T-helper 17 cell (primary cell): ENCODE measurements at places on chromosomes 5 and 9. TPM values are rescaled to one million over a fixed set of nuclear protein-coding genes. Genes with fewer than 3 reads are reported as not detected.
A peak's percentile ranks its signal among the peaks of the same experiment; 100 is the strongest.

PCDHA9 gene
- total RNA-seq = not detected

- H3K4me3 ChIP-seq = no peak overlapping the region
- H3K4me1 ChIP-seq = peaks cover 4% of the 10 kb centered on the region
- no peak overlapping the region for H3K27ac ChIP-seq
- no peaks in the 10 kb centered on the region for H3K36me3 ChIP-seq
These were observed 12.3 kb upstream of the SUSD1 start for GRCh38 chr9:112187404-112187803.

- H3K27ac ChIP-seq = no peak overlapping the region
- peaks cover 5% of the 10 kb centered on the region for H3K4me1 ChIP-seq
- no peak overlapping the region for H3K4me3 ChIP-seq
These were observed 2.3 kb downstream of the HAPLN1 start for GRCh38 chr5:83718195-83718825.

DNA sequence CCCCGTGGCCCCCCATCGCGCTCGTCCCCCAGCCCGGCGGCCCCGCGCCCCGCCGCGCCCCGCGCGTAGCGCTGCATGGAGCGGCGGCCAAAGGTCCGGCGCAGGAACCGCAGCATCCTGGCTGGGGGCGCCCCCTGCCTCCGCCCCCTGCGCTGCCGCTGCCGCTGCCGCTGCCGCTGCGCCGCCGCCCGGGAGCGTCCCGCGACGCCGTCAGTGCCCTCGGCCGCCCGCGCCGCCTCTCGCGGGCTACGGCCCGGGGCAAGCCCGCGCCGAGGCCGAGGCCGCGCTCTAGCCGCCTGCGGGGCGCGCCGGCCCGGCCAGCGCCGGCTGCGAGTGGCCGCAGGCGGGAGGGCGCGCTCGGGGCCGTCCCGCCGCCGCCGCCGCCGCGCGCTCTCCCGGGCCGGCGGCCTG is 523 bp downstream of the EPB41L4B start:
- peaks cover 8% of the 10 kb centered on the region for H3K36me3 ChIP-seq
- H3K4me3 ChIP-seq = no peak overlapping the region
- no peak overlapping the region for H3K27ac ChIP-seq
- peaks cover 69% of the 10 kb centered on the region for H3K27me3 ChIP-seq
- H3K4me1 ChIP-seq = peaks cover 4% of the 10 kb centered on the region

DNA sequence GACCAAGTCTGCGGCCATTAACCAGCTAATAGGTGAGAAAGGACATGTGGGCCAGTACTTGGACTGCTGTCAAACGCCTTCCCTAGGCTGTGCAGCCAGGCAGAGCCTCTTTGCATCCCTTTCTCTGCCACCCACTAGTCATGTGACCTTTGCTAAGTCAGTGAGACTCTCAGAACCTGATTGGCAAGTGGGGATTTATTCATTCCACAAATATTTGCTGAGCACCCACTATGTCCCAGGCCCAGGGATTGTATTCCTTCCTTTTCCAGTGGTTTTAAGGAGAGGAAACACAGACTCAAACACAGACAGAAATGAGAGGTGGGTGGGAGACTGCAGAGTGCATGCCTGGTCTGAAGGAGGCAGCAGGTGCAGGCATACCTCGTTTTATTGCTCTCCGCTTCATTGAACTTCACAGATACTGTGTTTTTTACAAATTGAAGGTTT is 71.6 kb upstream of the GALNT10 start:
- H3K4me1 ChIP-seq = no peaks in the 10 kb centered on the region
- H3K27me3 ChIP-seq = peaks cover 31% of the 10 kb centered on the region
- H3K27ac ChIP-seq = no peak overlapping the region
- no peak for DNase-seq
- peaks cover 5% of the 10 kb centered on the region for H3K36me3 ChIP-seq

- no peak for DNase-seq
- peaks cover 3% of the 10 kb centered on the region for H3K4me1 ChIP-seq
- peaks cover 2% of the 10 kb centered on the region for H3K36me3 ChIP-seq
- no peak overlapping the region for H3K27ac ChIP-seq
These were observed 97.8 kb upstream of the KLF4 start for GRCh38 chr9:107587191-107587963.

CA9 gene
- total RNA-seq = not detected

OR13C2 gene
- total RNA-seq = not detected

GRCh38 chr5:68554571-68555279 is 339.2 kb downstream of the PIK3R1 start:
- H3K4me1 ChIP-seq = no peaks in the 10 kb centered on the region
- DNase-seq = no peak
- H3K27ac ChIP-seq = no peak overlapping the region
- no peak overlapping the region for H3K4me3 ChIP-seq

GRCh38 chr5:173456751-173457171 is 128.5 kb upstream of the STC2 start:
- H3K36me3 ChIP-seq = no peaks in the 10 kb centered on the region
- H3K27ac ChIP-seq = no peak overlapping the region
- H3K27me3 ChIP-seq = peaks cover 50% of the 10 kb centered on the region
- no peaks in the 10 kb centered on the region for H3K4me1 ChIP-seq
- H3K4me3 ChIP-seq = no peak overlapping the region

- no peak for DNase-seq
- no peak overlapping the region for H3K27ac ChIP-seq
- no peaks in the 10 kb centered on the region for H3K4me1 ChIP-seq
- H3K36me3 ChIP-seq = no peaks in the 10 kb centered on the region
- no peak overlapping the region for H3K4me3 ChIP-seq
- H3K27me3 ChIP-seq = no peaks in the 10 kb centered on the region
These were observed 124.4 kb downstream of the WDR41 start for GRCh38 chr5:77367741-77368140.

IFNA13 gene
- not detected for total RNA-seq

- DNase-seq = no peak
- peaks cover 31% of the 10 kb centered on the region for H3K27me3 ChIP-seq
- H3K4me3 ChIP-seq = no peak overlapping the region
- H3K4me1 ChIP-seq = no peaks in the 10 kb centered on the region
These were observed 122.4 kb downstream of the OLFM1 start for GRCh38 chr9:135209852-135210251.

PCDHA6 gene
- not detected for total RNA-seq

GRCh38 chr9:121098567-121099198 is 23.9 kb downstream of the CNTRL start:
- H3K36me3 ChIP-seq = peaks cover 22% of the 10 kb centered on the region
- H3K27ac ChIP-seq = no peak overlapping the region
- H3K27me3 ChIP-seq = no peaks in the 10 kb centered on the region
- H3K4me1 ChIP-seq = peaks cover 4% of the 10 kb centered on the region
- H3K4me3 ChIP-seq = no peak overlapping the region
- no peak for DNase-seq

IFNA2 gene
- not detected for total RNA-seq

GRCh38 chr9:21778304-21778703 is 24.1 kb upstream of the MTAP start:
- H3K4me3 ChIP-seq = no peak overlapping the region
- H3K27ac ChIP-seq = no peak overlapping the region
- H3K4me1 ChIP-seq = peaks cover 2% of the 10 kb centered on the region
- DNase-seq = no peak

GRCh38 chr5:149500922-149501582 is 50.2 kb downstream of the CSNK1A1 start:
- no peaks in the 10 kb centered on the region for H3K27me3 ChIP-seq
- peaks cover 7% of the 10 kb centered on the region for H3K36me3 ChIP-seq
- H3K4me1 ChIP-seq = peaks cover 2% of the 10 kb centered on the region
- H3K27ac ChIP-seq = peak overlapping the region; percentile 3
- no peak for DNase-seq
- H3K4me3 ChIP-seq = no peak overlapping the region

GRCh38 chr5:10689391-10690081 is 71.5 kb downstream of the DAP start:
- H3K4me3 ChIP-seq = peak overlapping the region; percentile 12
- H3K27me3 ChIP-seq = no peaks in the 10 kb centered on the region
- H3K27ac ChIP-seq = no peak overlapping the region
- peaks cover 4% of the 10 kb centered on the region for H3K36me3 ChIP-seq
- DNase-seq = no peak
- H3K4me1 ChIP-seq = peaks cover 5% of the 10 kb centered on the region

SPATA31A3 gene
- not detected for total RNA-seq

TTF1 gene
- total RNA-seq = 12.9 TPM

- no peaks in the 10 kb centered on the region for H3K36me3 ChIP-seq
- no peak for DNase-seq
- H3K4me1 ChIP-seq = no peaks in the 10 kb centered on the region
- H3K4me3 ChIP-seq = no peak overlapping the region
These were observed 157.1 kb downstream of the ZNF462 start for GRCh38 chr9:107020040-107020530.

DNA sequence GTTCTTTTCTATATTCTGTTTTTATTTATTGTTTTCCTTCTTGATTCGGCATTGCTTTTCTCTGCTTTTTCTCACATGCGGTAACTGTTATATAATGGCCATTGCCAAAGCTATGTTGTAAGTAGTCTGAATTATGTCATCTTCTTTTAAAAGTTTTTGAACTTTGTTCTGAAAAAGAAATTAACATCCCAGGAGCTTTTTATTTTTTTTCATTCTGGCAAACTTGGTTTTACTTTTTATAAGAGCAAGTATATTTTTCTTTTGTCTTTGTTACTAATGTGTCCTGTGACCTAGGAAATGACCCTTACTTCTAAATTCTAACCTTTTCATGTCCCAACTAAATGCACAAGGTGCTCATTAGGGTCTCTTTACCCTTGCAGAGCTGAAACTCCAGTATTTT is 26.7 kb upstream of the IZUMO3 start:
- DNase-seq = no peak
- H3K4me3 ChIP-seq = no peak overlapping the region
- H3K4me1 ChIP-seq = no peaks in the 10 kb centered on the region
- no peak overlapping the region for H3K27ac ChIP-seq
- no peaks in the 10 kb centered on the region for H3K36me3 ChIP-seq

GRCh38 chr5:11432116-11432515 is 472.1 kb downstream of the CTNND2 start:
- no peak for DNase-seq
- peaks cover 10% of the 10 kb centered on the region for H3K27me3 ChIP-seq
- no peak overlapping the region for H3K27ac ChIP-seq
- H3K4me3 ChIP-seq = no peak overlapping the region
- H3K36me3 ChIP-seq = no peaks in the 10 kb centered on the region

- peak within 1 kb of the TSS; percentile 29 for H3K27ac ChIP-seq
- no peak for DNase-seq
- H3K27me3 ChIP-seq = peaks cover 66% of the 10 kb centered on the region
- H3K4me3 ChIP-seq = peak within 1 kb of the TSS; percentile 96
These were observed at the start of gene NTNG2 for GRCh38 chr9:132161743-132162184. Gene NTNG2 (plus strand): TSS chr9:132162058. CDS start chr9:132166832, 4,774 bp downstream.

GRCh38 chr9:27548055-27548741 is 18.6 kb upstream of the MOB3B start:
- H3K36me3 ChIP-seq = peaks cover 4% of the 10 kb centered on the region
- H3K4me3 ChIP-seq = no peak overlapping the region
- H3K27ac ChIP-seq = no peak overlapping the region
- DNase-seq = no peak
- peaks cover 3% of the 10 kb centered on the region for H3K4me1 ChIP-seq

DNA sequence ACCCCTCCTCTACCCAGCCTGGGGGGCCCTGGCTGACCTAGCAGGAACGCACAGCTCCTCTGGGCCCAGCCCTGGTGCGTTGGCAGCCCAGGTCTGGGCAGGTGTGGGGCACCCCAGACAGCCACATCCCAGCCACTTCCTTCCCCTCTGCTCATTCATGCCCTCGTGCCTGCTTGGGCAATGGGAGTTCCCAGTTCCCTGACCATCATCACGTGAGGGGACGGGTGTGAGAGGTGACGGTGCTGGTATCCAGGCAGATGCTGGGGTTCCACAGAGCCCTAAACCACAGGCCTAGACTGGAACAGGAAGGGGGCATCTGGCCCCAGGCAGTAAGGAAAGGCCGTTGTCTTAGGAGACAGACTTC is 8.4 kb downstream of the RALGDS start:
- H3K4me3 ChIP-seq = peak overlapping the region; percentile 55
- peak overlapping the region; percentile 93 for H3K27ac ChIP-seq
- peak; percentile 38 for DNase-seq
- no peaks in the 10 kb centered on the region for H3K27me3 ChIP-seq
- peaks cover 43% of the 10 kb centered on the region for H3K4me1 ChIP-seq

- no peaks in the 10 kb centered on the region for H3K36me3 ChIP-seq
- no peak for DNase-seq
- H3K4me3 ChIP-seq = no peak overlapping the region
- no peaks in the 10 kb centered on the region for H3K27me3 ChIP-seq
These were observed 84.3 kb downstream of the ZNF462 start for GRCh38 chr9:106947106-106947900.

DNA sequence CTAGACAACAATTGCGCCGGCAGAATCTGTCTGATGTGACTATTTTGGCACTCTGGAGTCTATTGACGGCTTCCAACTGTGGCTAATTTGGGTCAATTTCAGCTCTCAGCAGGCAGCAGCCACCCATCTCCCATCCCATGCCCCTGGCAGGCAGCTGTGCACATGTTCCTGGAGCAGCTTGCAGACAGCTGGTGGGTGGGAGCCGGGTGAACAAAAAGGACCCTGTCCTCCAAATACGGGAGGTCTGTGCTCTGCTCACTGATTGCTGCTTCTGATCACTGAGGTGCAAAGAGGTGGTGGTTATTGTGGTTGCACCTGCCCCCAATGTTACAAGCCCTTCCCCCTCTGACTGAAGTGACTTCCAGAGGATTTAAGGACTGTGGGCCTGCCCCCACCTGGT is 45.0 kb upstream of the N4BP3 start:
- no peak overlapping the region for H3K4me3 ChIP-seq
- DNase-seq = no peak
- H3K27ac ChIP-seq = no peak overlapping the region

UNC13B gene
- 0.99 TPM for total RNA-seq

EFNA5 gene
- not detected for total RNA-seq

DNA sequence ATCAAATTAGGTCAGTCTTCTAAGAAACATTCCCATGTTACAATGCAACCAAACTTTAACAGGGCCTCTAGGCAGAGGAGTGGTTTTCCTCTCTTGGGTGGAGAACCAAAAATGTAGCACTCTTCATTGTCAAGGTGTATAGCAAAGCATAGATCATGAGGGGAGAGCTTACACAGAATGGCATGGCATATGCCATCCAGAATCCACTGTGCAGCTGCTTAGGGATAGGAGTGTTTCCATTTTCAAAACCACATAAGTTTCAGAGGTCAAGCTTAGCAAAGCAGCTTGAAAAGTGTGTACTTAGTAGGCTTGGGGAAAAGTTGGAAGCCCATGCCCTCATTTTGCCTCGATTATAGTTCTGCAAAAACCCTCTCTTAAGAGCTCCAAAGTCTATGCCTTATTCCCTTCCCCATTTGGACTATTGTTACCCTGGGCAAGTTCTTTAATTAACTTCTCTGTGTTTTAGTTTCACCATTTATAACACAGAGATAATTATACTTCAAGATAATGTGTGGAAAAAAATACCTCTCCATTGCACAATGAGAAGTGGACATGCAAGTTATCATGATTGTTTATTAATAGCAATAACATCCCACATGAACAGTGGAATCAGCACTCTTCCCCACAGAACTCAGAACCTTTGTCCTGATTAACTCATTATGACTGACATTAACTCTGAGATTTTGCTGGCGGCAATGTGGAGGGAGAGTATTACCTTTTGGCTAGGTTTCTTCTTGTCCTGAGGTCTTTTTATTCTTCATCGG is 398.9 kb upstream of the WWC1 start:
- H3K27me3 ChIP-seq = no peaks in the 10 kb centered on the region
- no peak for DNase-seq
- H3K27ac ChIP-seq = no peak overlapping the region
- H3K4me1 ChIP-seq = no peaks in the 10 kb centered on the region
- H3K36me3 ChIP-seq = peaks cover 3% of the 10 kb centered on the region
- H3K4me3 ChIP-seq = no peak overlapping the region

SOWAHA gene
- total RNA-seq = not detected

KIF20A gene
- 0.27 TPM for total RNA-seq

DRD1 gene
- total RNA-seq = not detected

TMEM252 gene
- total RNA-seq = not detected
